ENCODE measurements at places on chromosomes 2 and 18.

DNA sequence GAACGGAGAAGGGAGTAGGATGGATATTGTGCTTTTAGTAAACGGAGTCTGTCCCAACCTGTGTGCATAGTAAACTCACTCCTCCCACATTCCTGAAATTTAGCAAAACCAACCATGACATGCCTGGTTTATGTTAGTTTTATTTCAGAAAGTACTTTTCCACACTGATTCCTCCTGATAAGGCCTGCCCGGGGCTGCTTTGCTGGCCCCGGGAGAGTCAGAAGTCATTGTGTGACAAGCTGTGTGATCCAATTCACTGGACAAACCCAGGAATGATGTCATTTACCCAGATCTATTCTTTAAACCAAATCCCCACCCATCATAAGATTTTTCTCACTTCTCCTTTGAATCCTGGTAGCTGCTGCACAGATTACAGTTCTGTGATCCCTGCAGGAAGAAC is 109.0 kb downstream of the SETBP1 start:
- DNase-seq = no peak

DNA sequence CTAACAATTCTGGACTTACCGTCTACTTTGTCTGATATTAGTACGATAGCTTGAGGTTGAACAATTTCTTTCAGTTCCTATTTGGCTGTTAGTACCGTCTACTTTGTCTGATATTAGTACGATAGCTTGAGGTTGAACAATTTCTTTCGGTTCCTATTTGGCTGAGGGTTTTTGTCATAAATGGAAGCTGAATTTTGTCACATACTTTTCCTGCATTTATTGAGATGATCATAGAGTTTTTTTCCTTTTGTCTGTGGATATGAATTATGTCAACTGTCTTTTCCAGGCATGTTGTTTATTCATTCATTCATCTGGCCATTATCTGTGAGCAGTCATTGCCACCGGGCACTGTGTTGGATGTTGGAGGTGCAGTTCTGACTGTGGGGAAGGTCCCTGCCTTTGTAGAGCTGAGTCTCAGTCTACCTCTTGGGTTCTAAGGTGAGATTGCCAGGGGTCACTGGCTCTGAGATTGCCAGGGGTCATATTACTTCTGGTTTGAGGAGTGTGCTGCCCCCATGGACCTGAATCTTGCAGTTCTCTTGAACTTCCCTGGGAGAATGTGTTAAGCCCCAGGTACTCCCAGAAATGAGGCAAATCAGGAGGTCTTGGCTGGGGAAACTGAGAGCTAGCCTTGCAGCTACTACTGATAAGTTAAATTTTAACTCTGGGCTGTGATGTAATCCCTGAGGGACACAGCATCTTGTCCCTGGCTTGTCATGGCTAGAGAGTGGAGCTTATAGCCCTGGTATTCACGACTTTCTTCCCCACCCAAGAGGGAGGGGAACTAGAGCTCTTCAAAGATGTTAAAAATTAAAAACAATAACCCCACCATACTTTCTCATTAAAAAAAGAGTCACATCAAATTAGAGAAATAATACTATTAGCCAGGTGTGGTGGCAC is 89.1 kb upstream of the MBOAT2 start:
- DNase-seq = no peak

DNA sequence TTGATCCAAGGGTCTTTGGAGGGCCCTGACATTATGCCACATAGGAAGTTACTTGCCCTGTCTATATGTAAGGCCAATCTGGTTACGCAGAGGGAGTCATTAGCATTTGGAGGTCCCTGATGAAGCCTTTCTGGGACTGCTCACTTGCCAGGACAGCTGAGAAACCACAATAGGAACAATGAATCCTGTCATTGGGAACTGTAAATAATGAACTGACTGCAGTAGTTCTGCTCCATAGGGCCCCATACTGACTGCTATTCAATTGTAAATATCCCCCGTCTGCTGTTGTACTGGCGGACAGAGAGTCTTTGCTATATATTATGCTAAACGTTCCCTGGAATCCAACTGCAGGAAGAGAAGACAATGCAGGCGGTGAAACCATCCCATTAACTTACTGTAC is 149.4 kb upstream of the DCC start:
- no peak for DNase-seq

DNA sequence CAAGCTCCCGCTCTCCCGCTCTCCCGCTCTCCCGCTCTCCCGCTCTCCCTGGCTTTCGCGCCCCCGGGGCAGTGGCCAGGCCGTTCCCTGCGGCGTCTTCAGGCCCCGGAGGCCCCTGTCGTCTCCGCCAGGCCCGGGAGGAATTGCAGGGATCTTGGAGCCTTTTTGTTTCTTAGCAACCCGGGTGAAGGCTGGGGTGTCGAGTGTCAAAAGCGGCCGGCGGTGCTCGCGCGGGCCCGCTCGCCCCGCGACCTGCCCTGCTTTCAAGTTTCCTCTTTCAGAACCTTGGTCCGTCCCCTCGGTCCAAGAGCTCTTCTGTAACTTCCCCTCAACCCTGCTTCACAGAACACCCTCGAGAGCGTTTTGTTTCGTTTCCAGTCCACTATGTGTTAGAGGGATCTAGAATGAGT is 1.4 kb downstream of the RNF138 start:
- DNase-seq = peak; percentile 61

DNA sequence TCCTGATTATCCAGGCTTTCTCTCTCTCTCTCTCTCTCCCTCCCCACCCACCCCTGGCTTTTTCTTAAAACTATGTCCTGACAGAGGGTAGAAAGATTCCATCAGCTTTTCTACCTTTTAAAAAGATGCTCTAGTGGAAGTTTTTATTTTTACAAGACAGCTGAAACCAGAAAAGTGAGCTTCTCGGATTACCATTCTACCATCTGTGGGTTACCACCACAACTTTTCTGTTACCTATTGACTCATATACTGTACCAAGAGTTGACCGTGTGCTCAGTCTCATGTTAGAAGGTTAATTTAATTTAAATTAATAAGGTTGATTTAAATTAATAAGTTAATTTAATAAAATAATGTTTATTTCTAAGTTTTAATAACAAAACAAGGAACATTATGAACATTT is 137.6 kb downstream of the UPP2 start:
- DNase-seq = peak; percentile 65

DNA sequence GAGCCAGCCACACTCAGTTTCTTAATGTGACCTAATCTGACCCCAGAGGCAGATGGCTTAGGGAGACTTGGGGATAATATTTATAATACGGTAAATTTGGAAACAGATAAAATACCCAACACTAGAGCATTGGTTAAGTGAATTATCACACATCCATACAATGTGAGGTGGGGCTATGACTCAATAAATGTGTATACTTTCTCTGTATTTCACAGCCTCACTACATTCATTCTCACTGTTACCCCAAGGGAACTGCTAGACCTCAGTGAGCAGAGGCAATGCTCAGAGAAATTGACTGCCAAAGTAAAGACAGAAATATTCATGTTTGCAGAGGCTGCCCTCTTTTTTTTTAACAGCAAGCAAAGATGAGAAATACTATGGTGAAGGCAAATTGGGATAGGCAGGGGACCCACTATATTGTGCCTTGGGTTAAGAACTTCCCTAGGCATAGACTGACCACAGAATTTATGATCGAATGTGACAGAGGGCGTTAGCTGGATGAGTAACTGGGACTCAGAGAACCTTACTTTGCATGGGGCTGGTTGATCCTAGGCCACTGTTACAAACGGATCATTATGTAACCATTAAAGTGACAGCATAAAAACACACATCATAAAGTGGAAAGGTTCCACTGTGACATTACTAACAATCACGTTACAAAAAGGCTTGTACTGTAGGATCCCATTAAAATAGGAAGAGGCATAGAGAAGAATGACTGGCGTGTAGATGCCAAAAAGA is 246.0 kb upstream of the LYPD1 start:
- DNase-seq = no peak

- no peak for DNase-seq
Observed at GRCh38 chr2:216736326-216736725, 41.0 kb upstream of the IGFBP5 start.

DNA sequence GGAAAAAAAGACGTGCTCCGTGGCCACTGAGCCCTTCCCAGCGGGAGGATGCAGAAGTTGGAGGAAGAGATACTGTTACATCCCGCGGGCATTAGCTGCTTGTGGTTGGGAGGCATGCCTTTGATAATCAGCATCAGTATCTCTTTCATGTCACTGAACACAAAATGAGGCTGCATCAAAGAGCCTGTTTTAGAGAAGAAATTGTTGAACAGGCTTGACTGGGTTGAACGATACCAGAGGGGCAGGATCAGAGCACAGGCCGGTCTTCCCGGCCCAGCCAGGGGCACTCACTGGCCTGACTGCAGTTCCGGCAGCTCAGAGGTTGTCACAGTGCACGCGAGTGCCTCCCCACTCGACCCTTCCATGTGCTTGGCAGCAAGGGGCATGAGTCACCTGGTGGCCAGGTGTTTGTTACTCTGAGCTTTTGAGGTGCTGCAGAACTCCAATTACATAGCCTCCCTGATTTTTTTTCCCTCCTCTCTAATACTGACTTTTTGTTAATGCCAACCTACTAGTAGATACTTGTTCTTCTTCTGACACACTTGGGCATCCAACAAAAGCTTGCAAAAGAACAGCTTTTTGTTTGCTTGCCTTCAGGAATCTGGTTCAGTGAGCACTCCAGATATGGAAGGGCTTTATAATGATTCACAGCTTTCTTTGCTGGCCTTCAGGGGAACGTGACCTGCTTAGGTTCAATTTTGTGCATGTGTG is 121.6 kb downstream of the VAPA start:
- DNase-seq = peak; percentile 99

- DNase-seq = no peak
Observed at GRCh38 chr2:65172994-65173790, 43.3 kb upstream of the RAB1A start.

All from DMS53 (cell line).